ENCODE measurements at places on chromosomes 5 and 9. TPM values are rescaled to one million over a fixed set of nuclear protein-coding genes. Genes with fewer than 3 reads are reported as not detected.

Gene PDCD1LG2
- polyA plus RNA-seq = not detected

Gene SAPCD2
- 0.15 TPM for polyA plus RNA-seq

Gene TMEM232
- polyA plus RNA-seq = 0.25 TPM

Gene ZDHHC11
- not detected for polyA plus RNA-seq

Gene ISOC1
- polyA plus RNA-seq = 33.0 TPM

Gene ICE1
- 20.4 TPM for polyA plus RNA-seq

Gene MELK
- not detected for polyA plus RNA-seq

Gene LCN15
- polyA plus RNA-seq = not detected

Gene PCDHAC1
- polyA plus RNA-seq = not detected

Gene CD72
- 5.1 TPM for polyA plus RNA-seq

Gene SPINK1
- not detected for polyA plus RNA-seq

Gene HINT2
- 69.4 TPM for polyA plus RNA-seq

Gene SLC23A1
- polyA plus RNA-seq = not detected

Gene PRRX2
- not detected for polyA plus RNA-seq

Gene FAM151B
- polyA plus RNA-seq = not detected

Gene FUT7
- 28.7 TPM for polyA plus RNA-seq

Gene DIRAS2
- not detected for polyA plus RNA-seq

Gene SLC34A3
- polyA plus RNA-seq = not detected

Gene SLC36A1
- polyA plus RNA-seq = 1.9 TPM

Gene THBS4
- not detected for polyA plus RNA-seq

Gene NDST1
- polyA plus RNA-seq = 0.13 TPM

Gene SLF1
- 14.0 TPM for polyA plus RNA-seq

Gene PCDHGA4
- not detected for polyA plus RNA-seq

Gene BNC2
- polyA plus RNA-seq = not detected

Gene SREK1
- 21.8 TPM for polyA plus RNA-seq

Gene ZER1
- 46.2 TPM for polyA plus RNA-seq

Gene RMI1
- polyA plus RNA-seq = 5.9 TPM

Gene IFNA1
- not detected for polyA plus RNA-seq

Gene SELENOP
- polyA plus RNA-seq = not detected

Gene PDE6A
- not detected for polyA plus RNA-seq

Gene PCDHGB1
- polyA plus RNA-seq = not detected
